ENCODE measurements at places on chromosomes 4 and X.

DNA sequence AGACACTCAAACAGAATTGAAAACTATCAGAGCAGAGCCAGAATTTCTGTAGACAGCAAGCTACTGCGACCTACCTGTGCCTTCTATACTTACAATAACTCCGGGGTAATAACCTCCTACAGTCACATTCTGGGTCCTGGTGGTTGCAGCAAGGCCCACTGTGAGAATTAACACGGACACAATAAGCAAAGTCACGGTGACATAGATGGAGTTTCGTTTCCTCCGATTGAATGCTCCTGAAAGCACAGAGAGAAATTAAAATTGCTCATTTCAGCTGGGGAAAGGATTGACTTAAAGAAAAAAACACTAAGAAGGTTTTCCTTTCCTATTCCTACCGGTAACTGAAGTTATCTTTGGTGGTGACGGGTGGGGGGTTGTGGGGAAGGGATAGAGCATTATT lies 7.0 kb downstream of the TMEM255A start:
- DNase-seq = no peak

GRCh38 chr4:118749347-118749988 lies 64.3 kb downstream of the METTL14 start:
- DNase-seq = no peak

- no peak for DNase-seq
These were observed 322.7 kb downstream of the PDHA2 start for GRCh38 chr4:96162636-96163035.

- no peak for DNase-seq
These were observed 252.7 kb downstream of the SPRY1 start for GRCh38 chr4:123649250-123649644.
